ENCODE measurements at places on chromosomes 4 and X.
A peak's percentile ranks its signal among the peaks of the same experiment; 100 is the strongest.

DNA sequence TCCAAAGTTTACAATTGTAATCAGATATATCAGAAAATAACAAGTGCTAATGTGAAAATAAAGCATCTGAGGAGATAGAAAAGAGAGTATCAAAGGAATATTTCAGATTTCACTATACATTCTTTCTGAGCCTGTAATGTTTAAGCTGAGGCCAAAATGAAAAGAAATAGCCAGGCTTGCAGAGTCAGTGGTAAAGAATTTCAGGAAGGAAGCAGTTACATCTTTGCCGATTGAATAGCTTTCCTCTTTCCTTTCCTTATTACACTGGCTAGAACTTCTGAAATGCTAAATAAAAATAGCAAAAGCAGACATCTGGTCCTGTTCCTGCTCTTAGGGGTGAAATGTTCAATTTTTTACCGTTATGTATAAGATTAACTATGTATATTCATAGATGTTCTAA lies 1441.6 kb upstream of the PCDH7 start:
- no peaks in the 10 kb centered on the region for H3K36me3 ChIP-seq
- no peaks in the 10 kb centered on the region for H3K4me1 ChIP-seq
- no peak for DNase-seq
- no peaks in the 10 kb centered on the region for H3K27me3 ChIP-seq

DNA sequence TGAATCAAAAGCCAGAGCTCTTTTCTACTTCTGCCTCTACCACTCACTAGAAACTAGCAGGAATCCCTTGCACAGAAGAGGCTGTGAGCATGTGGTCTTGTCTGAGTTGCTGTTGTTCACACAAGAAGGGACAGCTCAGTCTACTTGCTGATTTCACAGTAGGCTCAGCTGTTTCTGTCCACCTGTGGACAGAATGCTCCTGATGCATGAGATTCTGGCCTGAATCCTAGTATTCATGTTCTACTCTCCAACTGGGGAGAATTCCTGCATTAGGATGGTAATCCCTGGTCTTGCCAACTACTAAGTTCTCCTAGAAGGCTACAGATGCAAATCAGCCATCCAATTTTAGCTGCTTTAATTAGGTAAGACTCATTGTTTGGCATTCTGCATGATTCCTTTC lies 112.8 kb downstream of the PPA2 start:
- H3K27ac ChIP-seq: no peak overlapping the region
- H3K4me1 ChIP-seq: no peaks in the 10 kb centered on the region
- DNase-seq: no peak
- H3K4me3 ChIP-seq: no peak overlapping the region

GRCh38 chrX:64427281-64427680 lies 32.0 kb upstream of the MTMR8 start:
- no peaks in the 10 kb centered on the region for H3K4me1 ChIP-seq
- H3K36me3 ChIP-seq: no peaks in the 10 kb centered on the region
- DNase-seq: no peak
- no peak overlapping the region for H3K27ac ChIP-seq
- H3K4me3 ChIP-seq: no peak overlapping the region

DNA sequence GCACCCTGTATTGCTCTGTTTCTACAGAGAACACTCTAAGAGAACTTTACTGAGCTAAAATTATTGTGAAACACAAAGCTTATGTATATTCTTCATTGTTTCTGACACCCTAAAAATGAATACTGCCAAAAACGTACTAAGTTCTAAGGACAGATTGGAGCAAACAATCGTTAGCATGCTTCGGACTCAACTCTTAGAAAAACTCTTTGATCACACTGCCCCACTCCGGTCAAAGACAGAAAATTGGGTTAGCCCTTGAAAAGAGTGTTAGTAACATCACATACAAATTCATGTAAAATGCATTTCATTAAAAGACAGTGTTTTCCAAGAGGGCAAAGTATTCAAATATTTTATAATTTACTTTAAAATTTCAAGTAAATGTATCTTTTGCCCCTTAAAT lies 177.4 kb downstream of the DCHS2 start:
- H3K4me1 ChIP-seq: no peaks in the 10 kb centered on the region
- H3K4me3 ChIP-seq: no peak overlapping the region
- no peaks in the 10 kb centered on the region for H3K36me3 ChIP-seq
- peaks cover 12% of the 10 kb centered on the region for H3K27me3 ChIP-seq
- no peak for DNase-seq
- no peak overlapping the region for H3K27ac ChIP-seq

DNA sequence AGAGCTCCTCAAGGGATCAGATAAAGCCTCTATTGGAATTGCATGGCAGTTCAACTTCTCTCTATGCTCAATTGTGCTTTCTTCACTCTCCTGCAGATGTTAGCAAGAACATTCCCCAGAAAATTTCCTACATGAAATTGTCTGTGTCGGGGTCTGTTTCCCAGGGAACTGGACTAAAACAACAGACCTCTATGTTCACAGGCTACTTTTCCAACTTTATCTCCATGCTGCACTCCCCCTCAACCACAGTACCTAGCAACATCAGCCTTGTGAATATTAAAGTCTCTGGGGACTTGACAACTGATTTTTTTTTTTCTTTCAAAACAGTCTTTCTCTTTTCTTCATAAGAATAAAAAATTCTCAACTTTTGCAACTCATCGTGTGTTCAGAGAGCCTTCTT lies 1470.8 kb upstream of the ADGRL3 start:
- H3K27ac ChIP-seq: no peak overlapping the region
- no peak for DNase-seq
- no peak overlapping the region for H3K4me3 ChIP-seq
- no peaks in the 10 kb centered on the region for H3K36me3 ChIP-seq
- H3K4me1 ChIP-seq: no peaks in the 10 kb centered on the region

GRCh38 chr4:93529692-93530372 lies 298.7 kb upstream of the ATOH1 start:
- DNase-seq: no peak
- no peaks in the 10 kb centered on the region for H3K36me3 ChIP-seq
- no peak overlapping the region for H3K27ac ChIP-seq
- no peaks in the 10 kb centered on the region for H3K27me3 ChIP-seq
- H3K4me1 ChIP-seq: no peaks in the 10 kb centered on the region

GRCh38 chrX:44503560-44503959 lies 39.1 kb downstream of the FUNDC1 start:
- no peak for DNase-seq
- no peaks in the 10 kb centered on the region for H3K36me3 ChIP-seq

DNA sequence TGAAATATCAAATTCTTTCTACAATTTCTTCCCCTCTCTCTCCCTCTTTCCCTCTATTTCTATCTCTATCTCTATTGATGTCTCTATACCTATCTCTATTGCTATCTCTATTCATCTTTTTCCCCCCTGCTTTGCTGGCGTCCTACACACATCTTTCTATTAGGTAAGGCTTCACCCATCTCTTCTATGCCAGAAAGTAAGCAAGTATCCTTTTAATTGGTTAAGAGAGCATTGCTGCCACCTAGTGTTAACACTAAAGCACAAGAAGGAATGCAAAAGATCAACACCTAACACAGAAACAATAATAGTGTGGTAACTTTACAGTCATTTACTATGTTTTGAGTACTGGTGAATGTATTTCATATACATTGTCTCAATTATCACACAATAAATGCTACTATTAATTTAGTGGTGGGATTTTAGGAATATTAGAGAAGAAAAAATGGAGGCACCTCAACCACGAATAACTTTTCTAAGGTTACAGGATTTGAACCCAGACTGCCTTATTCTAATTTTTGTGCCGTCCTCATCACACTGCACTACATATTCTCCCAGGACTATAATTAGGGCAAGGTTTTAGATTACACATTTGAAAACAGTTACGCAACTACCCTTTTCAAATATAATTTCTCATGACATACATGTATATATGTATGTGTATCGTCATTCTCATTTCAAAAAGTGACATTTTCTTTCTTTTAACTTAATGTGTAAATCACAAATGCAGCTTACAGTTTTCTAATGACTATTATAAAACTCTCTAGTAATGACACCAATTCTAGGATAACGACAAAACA lies 3.7 kb upstream of the C4orf36 start:
- H3K27ac ChIP-seq: no peak overlapping the region
- peaks cover 9% of the 10 kb centered on the region for H3K27me3 ChIP-seq
- H3K36me3 ChIP-seq: no peaks in the 10 kb centered on the region
- no peak overlapping the region for H3K4me3 ChIP-seq
- H3K4me1 ChIP-seq: peaks cover 9% of the 10 kb centered on the region
- DNase-seq: no peak

GRCh38 chrX:80511969-80512760 lies 91.9 kb downstream of the TENT5D start:
- DNase-seq: no peak
- H3K4me3 ChIP-seq: no peak overlapping the region
- no peaks in the 10 kb centered on the region for H3K36me3 ChIP-seq
- H3K4me1 ChIP-seq: no peaks in the 10 kb centered on the region

DNA sequence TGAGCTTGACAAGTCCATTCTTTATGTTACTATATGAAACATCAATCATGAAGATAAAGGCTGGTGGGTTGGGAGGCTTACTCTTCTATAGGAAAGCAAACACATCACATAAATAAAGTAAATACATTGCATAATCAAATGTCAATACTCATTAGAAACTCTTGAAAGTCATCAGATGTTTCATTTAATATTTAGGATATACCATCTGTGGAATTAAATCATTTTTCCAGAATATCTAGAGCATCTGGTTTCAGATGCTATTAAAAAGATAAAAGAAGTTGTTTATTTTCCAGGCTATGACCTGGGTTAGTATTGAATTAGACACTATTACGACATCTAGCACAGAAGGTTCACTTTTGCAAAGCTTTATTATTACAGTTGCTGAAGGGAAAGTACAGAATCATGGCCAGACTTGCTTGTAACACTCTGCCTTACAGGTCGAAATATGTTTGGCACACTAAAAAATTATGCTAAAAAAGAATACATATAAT lies 72.6 kb downstream of the METTL14 start:
- H3K36me3 ChIP-seq: peaks cover 24% of the 10 kb centered on the region
- no peaks in the 10 kb centered on the region for H3K4me1 ChIP-seq
- no peak overlapping the region for H3K4me3 ChIP-seq
- H3K27me3 ChIP-seq: no peaks in the 10 kb centered on the region
- no peak for DNase-seq
- H3K27ac ChIP-seq: no peak overlapping the region

- no peaks in the 10 kb centered on the region for H3K27me3 ChIP-seq
- no peak overlapping the region for H3K27ac ChIP-seq
Observed at GRCh38 chr4:28004520-28004919, 1143.9 kb downstream of the STIM2 start.

GRCh38 chr4:75016472-75016871 lies 83.6 kb downstream of the PARM1 start:
- no peaks in the 10 kb centered on the region for H3K36me3 ChIP-seq
- no peaks in the 10 kb centered on the region for H3K27me3 ChIP-seq
- H3K4me3 ChIP-seq: no peak overlapping the region
- DNase-seq: no peak

DNA sequence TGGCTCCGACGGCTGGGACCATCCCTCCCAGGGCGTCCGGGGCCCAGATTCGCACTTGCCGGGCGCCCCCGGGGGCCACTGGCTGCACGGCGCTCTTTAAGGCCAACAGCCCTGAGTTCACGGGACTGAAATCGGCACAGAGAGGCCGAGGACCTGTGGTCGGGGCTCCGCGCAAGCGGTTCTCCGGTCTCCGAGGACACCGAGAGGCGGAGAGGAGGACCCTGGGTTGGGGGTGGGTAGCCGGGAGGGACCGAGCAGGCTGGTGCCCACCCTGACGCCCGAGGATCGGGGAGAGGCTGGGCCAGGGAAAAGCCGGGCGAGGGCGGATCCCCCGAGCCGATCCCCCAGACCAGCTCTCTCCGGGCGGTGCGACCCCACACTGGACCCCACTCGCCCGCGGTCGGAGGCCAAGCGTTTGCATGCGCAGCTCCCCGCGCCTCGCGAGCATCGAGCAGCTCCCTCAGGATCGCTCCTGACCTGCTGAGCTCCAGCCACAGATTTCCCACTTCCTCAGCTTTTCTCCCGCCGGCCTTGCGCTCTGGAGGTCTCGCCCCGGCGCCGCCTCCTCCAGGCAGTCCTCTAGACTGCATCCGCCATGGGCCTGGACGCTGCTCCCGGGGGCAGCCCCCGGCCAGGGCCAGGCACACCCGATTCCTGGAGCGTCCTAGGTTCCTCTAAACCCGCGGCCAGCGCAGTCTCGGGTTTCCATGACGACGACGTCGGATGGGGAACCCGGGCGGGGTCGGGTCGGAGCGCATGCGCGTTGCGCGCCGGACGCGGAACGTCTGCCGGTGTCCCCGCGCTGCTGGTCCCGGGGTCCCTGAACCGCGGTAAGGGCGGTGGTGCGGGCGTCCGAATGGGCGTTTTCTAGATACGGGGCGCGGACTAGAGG lies 17.6 kb upstream of the NAT8L start:
- H3K4me1 ChIP-seq: peaks cover 23% of the 10 kb centered on the region
- H3K4me3 ChIP-seq: peak overlapping the region; percentile 78
- H3K27me3 ChIP-seq: peaks cover 23% of the 10 kb centered on the region
- DNase-seq: peak; percentile 89
- no peaks in the 10 kb centered on the region for H3K36me3 ChIP-seq
- no peak overlapping the region for H3K27ac ChIP-seq

GRCh38 chrX:3697701-3698279 lies 15.7 kb downstream of the PRKX start:
- H3K4me3 ChIP-seq: no peak overlapping the region
- no peaks in the 10 kb centered on the region for H3K27me3 ChIP-seq
- DNase-seq: no peak

GRCh38 chr4:66372706-66373105 lies 702.4 kb upstream of the EPHA5 start:
- H3K4me3 ChIP-seq: no peak overlapping the region
- H3K4me1 ChIP-seq: no peaks in the 10 kb centered on the region
- H3K27ac ChIP-seq: no peak overlapping the region
- no peak for DNase-seq

DNA sequence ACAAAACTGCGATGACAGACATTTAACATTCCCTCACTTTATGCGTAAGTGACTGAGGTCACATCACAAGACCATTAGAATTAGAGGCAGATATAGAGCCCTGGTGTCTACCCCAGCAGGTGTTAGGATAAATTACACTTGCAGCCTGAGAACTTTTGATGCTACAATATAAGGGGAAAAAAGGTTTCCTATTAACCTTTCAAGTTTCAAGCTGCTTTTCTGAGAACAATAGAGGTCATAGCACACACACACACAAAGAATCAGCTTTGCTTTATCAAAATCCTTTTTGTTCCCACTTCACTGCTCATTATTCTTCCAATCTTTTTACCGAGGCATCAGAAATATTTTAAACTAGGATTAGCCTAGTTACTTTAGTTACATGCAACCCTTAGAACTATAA lies 119.8 kb downstream of the COL25A1 start:
- H3K27me3 ChIP-seq: no peaks in the 10 kb centered on the region
- no peaks in the 10 kb centered on the region for H3K36me3 ChIP-seq
- DNase-seq: no peak

DNA sequence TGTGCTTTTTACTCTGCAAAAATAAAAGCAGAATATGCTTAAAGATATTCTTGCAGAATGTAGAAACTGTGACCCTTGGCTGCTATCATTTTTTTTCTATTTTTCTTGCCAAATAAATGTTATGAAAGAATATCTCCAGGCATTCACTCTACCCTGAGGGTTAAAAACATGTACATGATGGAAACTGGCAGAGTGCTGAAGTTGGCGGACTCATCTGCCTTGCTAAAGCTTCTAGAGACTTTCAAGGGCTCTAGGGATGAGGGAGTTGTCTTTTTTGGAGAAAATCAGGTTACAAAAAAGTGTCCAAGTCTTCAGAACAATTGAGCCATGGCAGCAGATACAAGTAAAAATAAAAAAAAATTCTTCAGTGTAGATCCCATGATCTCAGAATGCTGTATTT lies 40.5 kb upstream of the NRK start:
- H3K4me3 ChIP-seq: no peak overlapping the region
- H3K4me1 ChIP-seq: no peaks in the 10 kb centered on the region
- no peak overlapping the region for H3K27ac ChIP-seq
- H3K27me3 ChIP-seq: no peaks in the 10 kb centered on the region

- DNase-seq: no peak
- no peaks in the 10 kb centered on the region for H3K27me3 ChIP-seq
- no peaks in the 10 kb centered on the region for H3K4me1 ChIP-seq
Observed at GRCh38 chr4:23861897-23862296, 27.9 kb downstream of the PPARGC1A start.
